Aorta (tissue), 5 donors: ENCODE measurements at places on chromosomes 6 and 20.

- DNase-seq = no peak
- H3K4me1 ChIP-seq = peaks cover 8% of the 10 kb centered on the region
- no peaks in the 10 kb centered on the region for H3K27me3 ChIP-seq
- no peaks in the 10 kb centered on the region for H3K36me3 ChIP-seq
- no peak overlapping the region for H3K4me3 ChIP-seq
Observed at GRCh38 chr6:89022798-89023197, 57.8 kb upstream of the PNRC1 start.

DNA sequence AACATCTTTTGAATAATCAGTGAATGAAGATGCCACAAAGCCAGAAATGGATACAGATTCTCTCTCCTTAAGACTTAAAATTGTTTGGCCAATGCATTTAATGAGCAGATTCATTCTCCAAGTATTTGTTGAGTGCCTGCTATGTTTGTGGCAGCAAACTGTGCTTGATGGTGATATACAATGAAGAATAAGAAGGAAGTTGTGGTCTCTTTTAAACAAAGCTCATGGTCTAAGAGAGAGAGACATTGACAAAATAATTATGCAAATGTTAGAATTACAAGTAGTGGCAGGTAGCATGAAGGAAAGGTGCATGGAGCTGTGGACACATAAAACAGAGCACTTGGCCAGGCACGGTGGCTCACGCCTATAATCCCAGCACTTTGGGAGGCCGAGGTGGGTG lies 28.3 kb downstream of the NFATC2 start:
- no peaks in the 10 kb centered on the region for H3K27me3 ChIP-seq
- DNase-seq = no peak
- H3K27ac ChIP-seq = no peak overlapping the region
- no peaks in the 10 kb centered on the region for H3K36me3 ChIP-seq
- no peaks in the 10 kb centered on the region for H3K4me1 ChIP-seq
- no peak overlapping the region for H3K4me3 ChIP-seq

GRCh38 chr20:19540392-19540791 lies 217.7 kb upstream of the RIN2 start:
- no peak overlapping the region for H3K4me3 ChIP-seq
- no peaks in the 10 kb centered on the region for H3K4me1 ChIP-seq
- no peaks in the 10 kb centered on the region for H3K27me3 ChIP-seq
- no peaks in the 10 kb centered on the region for H3K36me3 ChIP-seq
- no peak for DNase-seq

GRCh38 chr6:133301835-133302234 lies 60.7 kb downstream of the EYA4 start:
- H3K27me3 ChIP-seq = no peaks in the 10 kb centered on the region
- no peak overlapping the region for H3K4me3 ChIP-seq
- no peaks in the 10 kb centered on the region for H3K36me3 ChIP-seq
- H3K27ac ChIP-seq = no peak overlapping the region

DNA sequence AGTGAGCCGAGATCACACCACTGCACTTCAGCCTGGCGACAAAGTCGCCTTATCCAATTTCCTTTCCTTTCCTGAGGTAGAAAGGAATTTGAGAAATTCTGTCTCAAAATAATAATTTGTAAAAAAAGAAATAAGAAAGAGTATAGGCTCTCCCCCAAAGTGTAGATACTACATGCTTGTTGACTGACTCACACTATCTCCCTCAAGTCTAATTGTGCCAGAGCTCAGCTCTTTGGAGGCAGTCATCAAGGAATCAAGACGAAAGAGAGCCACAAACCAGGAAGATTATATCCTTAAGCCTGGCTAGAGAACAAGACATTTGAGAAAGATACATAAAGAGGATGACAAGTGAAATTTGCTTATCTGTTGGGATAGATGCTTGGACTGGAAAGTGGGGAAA lies 3.7 kb upstream of the FKBPL start:
- H3K27me3 ChIP-seq = no peaks in the 10 kb centered on the region
- no peaks in the 10 kb centered on the region for H3K4me1 ChIP-seq
- no peaks in the 10 kb centered on the region for H3K36me3 ChIP-seq
- H3K27ac ChIP-seq = no peak overlapping the region
- H3K4me3 ChIP-seq = no peak overlapping the region

- no peaks in the 10 kb centered on the region for H3K4me1 ChIP-seq
- H3K27me3 ChIP-seq = peaks cover 2% of the 10 kb centered on the region
- no peak for DNase-seq
- H3K27ac ChIP-seq = no peak overlapping the region
Observed at GRCh38 chr6:14818422-14818884, 427.4 kb upstream of the JARID2 start.

GRCh38 chr6:161153725-161154124 lies 120.1 kb downstream of the AGPAT4 start:
- no peaks in the 10 kb centered on the region for H3K4me1 ChIP-seq
- H3K27me3 ChIP-seq = no peaks in the 10 kb centered on the region
- no peak overlapping the region for H3K27ac ChIP-seq
- H3K36me3 ChIP-seq = no peaks in the 10 kb centered on the region

- no peak overlapping the region for H3K4me3 ChIP-seq
- peaks cover 2% of the 10 kb centered on the region for H3K27me3 ChIP-seq
- H3K4me1 ChIP-seq = no peaks in the 10 kb centered on the region
- no peak overlapping the region for H3K27ac ChIP-seq
Observed at GRCh38 chr20:605237-605636, 4.9 kb downstream of the TCF15 start.

- H3K36me3 ChIP-seq = no peaks in the 10 kb centered on the region
- no peak overlapping the region for H3K27ac ChIP-seq
- no peaks in the 10 kb centered on the region for H3K4me1 ChIP-seq
- H3K27me3 ChIP-seq = peaks cover 1% of the 10 kb centered on the region
- H3K4me3 ChIP-seq = no peak overlapping the region
Observed at GRCh38 chr6:875012-875411, 182.1 kb upstream of the EXOC2 start.

DNA sequence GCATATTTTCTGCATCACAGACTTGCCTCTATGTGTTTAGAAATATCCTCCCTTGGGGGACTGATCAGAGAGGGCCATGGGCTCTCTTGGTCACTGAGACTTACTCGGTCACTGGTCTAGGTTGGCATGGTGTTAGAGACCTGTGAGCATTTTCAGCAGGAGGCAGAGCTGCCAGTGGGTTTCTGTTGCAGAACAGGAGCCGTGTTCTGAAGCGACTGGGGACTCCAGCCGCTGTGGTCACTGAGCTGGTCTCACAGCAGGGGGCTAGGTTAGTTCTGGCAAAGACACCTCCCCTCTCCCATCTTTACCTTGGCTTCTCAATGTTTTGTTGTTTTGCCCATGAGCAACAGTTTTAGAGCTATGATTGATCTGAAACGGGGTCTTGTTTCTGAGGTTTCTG lies 8.7 kb downstream of the TMEM181 start:
- no peaks in the 10 kb centered on the region for H3K27me3 ChIP-seq
- H3K27ac ChIP-seq = no peak overlapping the region
- no peak overlapping the region for H3K4me3 ChIP-seq
- H3K36me3 ChIP-seq = no peaks in the 10 kb centered on the region
- no peaks in the 10 kb centered on the region for H3K4me1 ChIP-seq
- DNase-seq = no peak

GRCh38 chr6:111204305-111204704 lies 117.0 kb downstream of the SLC16A10 start:
- H3K4me3 ChIP-seq = no peak overlapping the region
- DNase-seq = no peak
- peaks cover 5% of the 10 kb centered on the region for H3K4me1 ChIP-seq
- H3K27ac ChIP-seq = no peak overlapping the region
- no peaks in the 10 kb centered on the region for H3K27me3 ChIP-seq

DNA sequence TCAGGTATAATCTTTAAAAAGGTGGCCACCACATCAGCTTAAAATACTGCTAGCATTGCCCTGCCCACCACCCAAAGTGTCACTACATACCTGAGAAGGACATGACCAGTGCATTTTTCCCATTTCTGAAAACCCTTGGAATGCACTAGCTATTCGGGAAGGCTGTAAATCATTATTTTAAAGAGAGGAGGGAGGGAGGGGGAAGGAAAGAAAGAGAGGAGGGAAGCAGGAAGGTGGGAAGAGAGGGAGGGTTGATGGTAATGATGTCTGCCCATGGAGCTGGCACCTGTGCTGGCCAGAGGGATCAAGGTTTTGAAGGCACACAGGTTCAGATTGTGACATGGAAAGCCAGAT lies 32.4 kb downstream of the VAPB start:
- peaks cover 8% of the 10 kb centered on the region for H3K36me3 ChIP-seq
- H3K27me3 ChIP-seq = no peaks in the 10 kb centered on the region
- H3K27ac ChIP-seq = no peak overlapping the region
- H3K4me1 ChIP-seq = no peaks in the 10 kb centered on the region

- no peaks in the 10 kb centered on the region for H3K27me3 ChIP-seq
- H3K4me1 ChIP-seq = no peaks in the 10 kb centered on the region
- H3K4me3 ChIP-seq = no peak overlapping the region
- no peak for DNase-seq
- no peaks in the 10 kb centered on the region for H3K36me3 ChIP-seq
Observed at GRCh38 chr20:20207291-20207690, 155.0 kb downstream of the CFAP61 start.

DNA sequence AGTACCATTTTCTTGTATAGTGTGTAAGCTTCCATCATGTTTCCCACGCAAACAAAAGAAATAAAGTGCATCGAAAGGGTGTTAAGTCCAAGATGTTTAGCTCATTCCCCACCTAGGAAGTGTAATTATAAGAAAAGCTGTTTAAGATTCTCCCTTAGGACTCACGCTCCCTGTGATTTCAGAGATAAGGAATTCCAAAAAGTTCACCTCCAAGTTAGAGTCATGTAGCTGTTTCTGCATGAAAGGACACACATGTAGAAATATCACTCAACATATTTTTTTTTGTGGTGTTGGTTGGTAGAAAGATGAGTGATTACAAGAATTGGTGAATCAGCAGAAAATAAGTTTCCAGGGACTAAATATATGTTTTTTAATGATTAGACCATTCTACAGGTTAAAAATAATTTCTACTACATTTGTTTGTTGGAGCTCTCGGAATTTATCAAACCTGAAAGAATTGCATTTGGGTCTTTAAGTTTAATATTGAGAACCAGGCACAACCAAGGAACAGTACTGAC lies 10.4 kb downstream of the OPN5 start:
- no peak overlapping the region for H3K27ac ChIP-seq
- H3K4me3 ChIP-seq = no peak overlapping the region
- no peak for DNase-seq
- no peaks in the 10 kb centered on the region for H3K4me1 ChIP-seq
- no peaks in the 10 kb centered on the region for H3K36me3 ChIP-seq

- no peaks in the 10 kb centered on the region for H3K4me1 ChIP-seq
- H3K4me3 ChIP-seq = no peak overlapping the region
- no peak overlapping the region for H3K27ac ChIP-seq
Observed at GRCh38 chr6:90109141-90109540, 187.5 kb downstream of the BACH2 start.

DNA sequence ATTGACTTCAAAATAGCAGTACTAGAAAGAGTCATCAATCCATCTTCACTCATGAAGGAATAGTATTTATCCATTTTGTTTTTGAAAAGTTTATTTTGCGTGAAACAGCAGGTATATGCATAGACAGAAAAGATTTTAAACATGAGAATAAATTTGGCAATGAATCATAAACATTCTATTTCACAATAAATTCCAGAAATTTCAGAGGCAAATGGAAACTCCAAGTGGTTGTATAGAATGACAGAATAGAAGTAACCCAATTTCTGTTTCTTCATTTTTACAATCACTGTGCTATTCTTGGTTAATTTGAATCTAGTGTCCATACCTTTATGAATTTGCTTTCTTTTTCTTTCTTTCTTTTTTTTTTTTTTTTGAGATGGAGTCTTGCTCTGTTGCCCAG lies 173.0 kb upstream of the ECI2 start:
- H3K27ac ChIP-seq = no peak overlapping the region
- no peaks in the 10 kb centered on the region for H3K27me3 ChIP-seq
- no peaks in the 10 kb centered on the region for H3K36me3 ChIP-seq
- DNase-seq = no peak
- no peaks in the 10 kb centered on the region for H3K4me1 ChIP-seq
- H3K4me3 ChIP-seq = no peak overlapping the region

DNA sequence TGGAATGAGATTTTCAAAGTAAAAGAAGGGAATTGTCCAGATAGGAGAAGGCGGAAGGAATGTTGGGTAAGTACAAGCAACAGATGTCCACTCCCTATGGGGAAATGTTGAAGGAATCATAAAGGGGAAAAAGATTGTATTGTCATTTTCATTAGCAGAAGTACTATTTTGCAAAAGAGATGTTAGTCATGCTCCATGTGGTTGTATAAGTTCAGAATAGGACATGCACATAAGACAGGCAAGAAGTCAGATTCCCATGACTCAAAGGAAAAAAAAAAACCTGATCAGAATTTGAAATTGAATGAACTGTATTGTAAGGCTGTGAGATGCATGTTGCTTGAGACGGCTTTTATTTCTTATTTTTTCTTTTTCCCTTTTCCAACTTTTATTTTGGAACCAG lies 36.8 kb downstream of the GRM1 start:
- H3K4me1 ChIP-seq = no peaks in the 10 kb centered on the region
- H3K27ac ChIP-seq = no peak overlapping the region
- no peaks in the 10 kb centered on the region for H3K36me3 ChIP-seq

- H3K4me3 ChIP-seq = no peak overlapping the region
- no peak overlapping the region for H3K27ac ChIP-seq
- H3K27me3 ChIP-seq = no peaks in the 10 kb centered on the region
- H3K36me3 ChIP-seq = no peaks in the 10 kb centered on the region
Observed at GRCh38 chr6:125863023-125863422, 72.3 kb downstream of the NCOA7 start.

DNA sequence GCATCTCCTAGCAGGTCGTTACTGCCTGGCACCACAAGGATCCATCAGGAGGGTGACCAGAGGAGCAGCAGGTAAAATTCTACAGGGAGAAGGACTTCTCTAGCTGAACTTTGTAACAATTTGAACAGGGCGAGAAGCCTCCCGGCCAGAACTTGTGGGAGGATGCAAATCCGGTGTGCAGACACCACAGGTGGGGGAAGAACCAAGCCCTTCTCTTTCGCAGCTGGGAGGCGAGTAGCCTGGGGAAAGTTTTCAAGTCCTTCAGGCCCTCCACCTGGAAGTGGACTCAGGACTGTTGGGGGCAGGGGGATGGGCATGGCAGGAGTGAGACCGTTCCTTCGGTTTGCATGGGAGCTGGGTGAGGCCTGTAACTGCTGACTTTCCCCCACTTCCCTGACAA lies 42.7 kb upstream of the FAM210B start:
- no peaks in the 10 kb centered on the region for H3K36me3 ChIP-seq
- H3K4me3 ChIP-seq = no peak overlapping the region
- no peaks in the 10 kb centered on the region for H3K4me1 ChIP-seq
- H3K27me3 ChIP-seq = no peaks in the 10 kb centered on the region
- DNase-seq = peak; percentile 56
- H3K27ac ChIP-seq = no peak overlapping the region

DNA sequence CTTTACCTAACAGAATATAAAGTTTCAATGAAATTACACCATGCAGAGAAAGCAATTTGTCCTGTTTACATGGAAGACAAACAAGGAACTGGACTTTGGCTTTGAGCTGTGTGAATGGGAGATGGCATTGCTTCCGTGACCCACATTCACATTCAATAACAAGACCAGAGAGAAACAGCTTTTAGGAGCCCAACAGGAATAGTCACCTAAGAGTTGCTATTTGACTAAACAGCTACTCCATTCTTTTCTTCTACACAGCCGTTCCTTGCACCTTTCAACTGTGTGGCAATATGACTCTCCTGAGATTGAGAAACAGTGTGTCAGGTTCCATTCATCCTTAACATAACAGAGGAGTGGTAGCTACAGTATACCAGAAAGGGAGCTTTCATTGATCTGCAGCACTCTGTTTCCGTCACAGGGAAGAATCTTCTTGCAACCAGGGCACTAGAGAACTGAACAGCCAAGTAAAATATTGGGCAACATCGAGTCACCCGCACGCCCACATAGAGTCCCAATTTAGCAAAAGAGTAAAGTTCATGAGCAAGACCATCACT lies 355.1 kb downstream of the HAO1 start:
- H3K27me3 ChIP-seq = no peaks in the 10 kb centered on the region
- H3K36me3 ChIP-seq = no peaks in the 10 kb centered on the region
- H3K27ac ChIP-seq = no peak overlapping the region
- H3K4me1 ChIP-seq = no peaks in the 10 kb centered on the region
